T-helper 1 cell (primary cell): ENCODE measurements at places on chromosomes 7 and 10.

- DNase-seq, result no peak
These were observed 455 bp downstream of the CUL2 start for GRCh38 chr10:35089611-35090161.

DNA sequence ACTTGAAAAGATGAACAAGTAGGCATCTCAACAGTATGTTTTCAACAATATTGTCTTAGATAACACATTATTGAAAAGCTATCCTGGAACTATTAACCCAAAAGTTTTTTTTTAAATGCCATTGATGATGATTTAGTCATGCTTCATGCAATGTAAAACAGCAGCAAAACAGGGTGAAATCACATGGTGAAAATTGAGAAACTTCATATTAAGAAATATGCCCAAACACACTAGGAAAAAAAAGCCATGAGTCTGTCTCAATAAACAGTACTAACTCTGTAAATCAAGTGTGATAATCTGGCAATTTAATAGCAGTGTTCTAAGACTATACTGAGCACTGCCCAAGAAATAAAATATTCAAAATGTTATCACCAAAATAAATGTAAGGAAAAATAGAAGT lies 613.1 kb downstream of the KCNMA1 start:
- no peak for DNase-seq

DNA sequence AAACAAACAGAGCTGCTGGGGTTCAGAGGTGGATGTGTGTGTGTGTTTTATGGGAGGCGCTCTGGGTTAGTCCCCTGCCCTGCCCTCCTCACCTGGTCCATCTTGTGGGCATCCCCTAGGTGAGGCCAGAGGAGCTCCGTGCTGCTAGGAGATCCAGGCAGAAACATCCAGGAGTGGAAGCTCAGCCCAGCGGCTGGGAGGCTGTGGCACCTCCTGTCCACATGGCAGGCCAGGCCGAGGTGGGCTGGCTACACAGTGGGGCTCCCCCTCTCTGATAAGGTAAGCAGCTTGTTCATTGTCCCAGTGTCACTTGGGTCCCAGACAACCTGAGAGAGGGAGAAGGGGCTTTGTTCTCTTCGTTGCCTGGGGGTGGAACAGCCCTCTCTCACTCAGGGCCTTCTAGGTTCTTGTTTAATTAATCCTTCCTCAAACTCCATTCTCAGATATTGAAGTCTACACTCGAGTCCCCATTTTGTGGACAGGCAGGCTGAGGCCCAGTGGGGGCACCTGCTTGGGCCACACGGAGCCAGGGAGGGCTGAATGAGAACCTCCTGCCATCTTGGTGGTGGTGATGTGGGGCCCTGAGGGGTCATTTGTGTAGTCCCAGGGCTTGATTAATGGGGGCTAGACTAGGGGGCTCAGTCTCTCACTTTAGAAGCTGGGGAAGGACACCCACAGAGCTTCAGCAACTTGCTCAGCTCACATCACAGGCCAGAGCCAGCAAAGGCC lies 216.8 kb upstream of the GPR26 start:
- DNase-seq, result no peak

DNA sequence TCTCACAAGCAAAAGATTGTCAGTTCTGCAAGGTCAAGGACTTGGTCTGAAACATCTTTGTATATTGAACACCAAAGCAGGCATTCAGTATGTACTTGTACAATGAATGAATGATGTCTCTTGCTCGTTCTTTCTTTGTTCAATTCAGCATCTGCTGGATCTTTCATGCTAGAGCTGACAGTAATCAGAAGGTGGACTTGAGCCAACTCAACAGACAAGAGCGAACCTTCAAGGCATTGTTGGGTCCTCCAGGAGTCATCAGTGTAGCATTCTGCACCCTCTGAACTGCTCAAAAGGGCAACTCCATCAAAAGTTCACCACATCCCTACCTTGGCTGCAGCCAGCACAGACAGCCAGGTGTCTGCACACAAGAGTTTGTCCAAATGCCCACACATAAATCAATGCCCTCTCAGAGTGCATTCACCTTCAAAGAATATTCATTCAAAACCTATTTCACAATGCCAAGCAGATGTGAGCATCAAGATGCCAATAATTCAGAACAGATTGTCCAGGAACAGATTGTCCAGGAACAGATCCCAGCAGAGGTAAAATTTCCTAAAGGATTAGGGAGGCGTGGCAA lies 386.7 kb downstream of the CALN1 start:
- no peak for DNase-seq

GRCh38 chr7:38306171-38306570 lies 32.7 kb upstream of the TARP start:
- DNase-seq, result no peak

DNA sequence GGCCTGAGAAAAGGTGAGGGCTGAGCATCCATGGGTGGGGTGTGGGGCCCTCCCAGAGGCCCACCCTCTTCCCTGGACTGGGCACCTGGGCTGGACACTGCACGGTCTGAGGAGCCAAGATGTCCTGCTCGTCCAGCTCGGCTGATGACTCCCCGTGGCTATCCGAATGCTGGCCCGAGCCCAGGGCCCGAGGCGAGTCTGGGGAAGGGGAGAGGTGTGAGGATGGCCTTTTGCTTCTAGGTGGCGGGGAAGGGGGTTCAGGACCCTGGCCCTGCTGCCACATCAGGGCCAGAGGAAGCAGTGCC lies 7.1 kb downstream of the NACAD start:
- no peak for DNase-seq

DNA sequence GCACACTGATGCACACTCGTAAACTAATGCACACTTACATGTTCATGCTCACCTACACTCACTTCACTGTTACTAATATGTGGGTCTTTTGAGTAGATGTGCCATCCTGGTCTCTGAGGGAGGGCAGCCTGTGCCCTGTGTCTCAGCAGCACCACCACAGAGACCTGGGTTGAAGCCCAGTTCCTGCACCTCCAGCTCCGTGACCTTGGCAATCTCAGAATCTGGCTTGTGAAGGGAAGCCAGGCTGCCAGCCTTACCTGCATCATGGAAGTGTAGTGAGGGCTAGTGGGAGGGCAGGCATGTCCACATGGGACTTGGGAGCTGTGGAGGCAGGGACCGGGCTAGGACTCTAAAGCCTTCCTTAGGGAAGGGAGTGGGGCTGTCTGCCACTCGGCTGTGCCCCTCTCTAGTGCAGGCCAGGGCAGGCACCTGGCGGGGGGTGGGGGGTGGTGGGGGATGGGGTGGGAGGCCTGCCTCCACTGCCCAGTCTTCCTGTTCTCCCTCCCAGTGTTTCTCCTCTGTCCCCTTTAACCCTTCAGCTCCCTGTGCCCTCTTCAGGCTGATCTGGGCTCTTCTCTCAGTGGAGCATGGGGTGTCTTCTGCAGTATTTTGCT lies 8.1 kb downstream of the ADCY1 start:
- DNase-seq, result no peak

DNA sequence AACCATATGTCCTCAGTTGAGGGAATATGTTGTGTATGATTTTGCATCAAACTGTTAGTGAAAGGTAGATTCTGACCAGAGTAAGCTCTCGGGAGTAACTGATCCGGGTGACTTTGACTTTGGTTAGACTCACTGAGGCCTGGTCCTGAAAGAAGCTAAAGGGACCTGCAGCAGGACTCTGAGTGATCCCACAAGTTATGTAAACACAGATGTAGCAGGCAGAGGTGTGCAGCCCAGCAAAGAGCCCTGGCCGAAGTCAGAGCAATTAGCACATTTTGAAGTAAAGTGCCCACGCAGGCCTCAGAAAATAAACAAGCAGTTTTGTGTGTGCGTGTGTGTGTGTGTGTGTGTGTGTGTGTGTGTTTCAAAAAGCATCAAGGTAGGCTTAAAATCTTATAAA lies 245.6 kb upstream of the FERD3L start:
- DNase-seq, result no peak

GRCh38 chr7:85730012-85730411 lies 543.2 kb upstream of the SEMA3D start:
- DNase-seq, result no peak

DNA sequence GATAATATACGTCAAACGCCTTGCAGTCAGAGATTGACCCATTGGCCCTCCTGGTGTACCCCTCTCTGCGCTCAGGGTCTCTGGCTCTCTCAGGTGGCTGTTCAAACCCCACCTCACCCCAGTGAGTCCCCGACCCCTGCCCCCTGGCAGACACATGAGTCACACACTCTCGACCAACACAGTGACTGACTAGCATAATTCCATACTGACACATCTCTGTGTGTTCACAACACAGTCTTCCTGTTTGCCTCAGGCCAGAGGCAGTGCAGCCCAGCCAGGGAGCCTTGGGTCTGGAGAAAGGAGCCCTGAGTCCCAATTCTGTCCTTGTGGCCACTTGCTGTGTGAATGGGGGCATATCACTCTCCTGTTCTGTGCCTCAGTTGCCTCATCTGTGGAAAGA lies 40.1 kb downstream of the PALD1 start:
- DNase-seq, result no peak

DNA sequence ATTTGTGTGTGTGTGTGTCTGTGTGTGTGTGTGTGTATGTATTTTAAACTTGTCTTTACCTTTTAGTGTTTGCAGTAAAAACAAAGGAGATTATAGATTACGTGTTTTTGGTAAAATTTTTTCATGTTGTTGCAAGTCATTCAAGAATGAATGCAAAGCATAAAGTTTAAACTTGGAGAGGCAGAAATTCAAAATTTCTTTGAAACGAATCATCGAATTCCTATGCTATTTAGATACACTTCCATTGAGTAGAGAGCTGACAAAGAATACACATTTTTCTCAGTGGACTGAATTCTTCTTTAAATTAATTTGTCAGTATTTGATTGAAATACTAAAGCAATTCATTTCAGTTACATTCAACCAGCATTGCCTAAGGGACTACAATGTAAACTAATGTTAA lies 66.0 kb upstream of the HDAC9 start:
- no peak for DNase-seq

DNA sequence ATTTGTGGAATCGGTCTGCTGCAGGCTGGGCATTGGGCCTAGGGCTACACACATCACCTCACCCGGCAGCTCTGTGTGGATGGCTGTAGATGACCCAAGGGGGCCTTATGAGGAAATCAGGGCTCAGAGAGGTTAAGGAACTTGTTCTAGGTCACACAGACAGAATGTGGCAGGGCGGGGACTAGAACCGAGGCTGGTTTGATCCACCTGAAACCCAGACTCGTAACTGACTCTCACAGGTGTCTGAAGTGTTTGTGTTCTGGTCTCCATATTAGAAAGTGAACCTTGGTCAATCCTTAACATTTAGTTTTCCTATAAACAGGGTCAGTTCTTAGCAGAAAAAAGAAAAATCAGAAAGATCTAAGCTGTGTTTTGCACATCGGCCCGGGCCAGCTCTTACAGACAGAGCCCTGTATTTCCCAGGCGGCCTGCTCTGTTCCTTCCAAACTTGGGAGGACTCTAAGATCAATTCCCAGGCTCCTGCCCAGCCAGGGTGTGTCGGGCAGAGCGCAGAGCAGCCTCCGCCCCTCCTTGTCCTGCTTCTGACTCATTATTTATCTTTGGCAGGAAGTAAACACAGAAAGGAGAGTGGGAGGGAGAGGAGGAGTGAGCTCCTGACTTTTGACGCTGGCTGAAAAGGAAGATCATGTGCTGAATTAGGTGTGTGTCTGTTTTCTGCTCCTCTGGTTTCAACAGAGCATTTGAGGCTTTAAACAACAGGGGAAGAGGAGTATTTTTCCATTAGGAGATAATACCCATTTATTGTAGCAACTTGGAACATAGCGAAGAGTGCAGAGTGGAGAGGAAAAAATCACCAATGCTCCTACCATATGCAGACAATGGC lies 74.1 kb downstream of the TACC2 start:
- DNase-seq, result no peak

DNA sequence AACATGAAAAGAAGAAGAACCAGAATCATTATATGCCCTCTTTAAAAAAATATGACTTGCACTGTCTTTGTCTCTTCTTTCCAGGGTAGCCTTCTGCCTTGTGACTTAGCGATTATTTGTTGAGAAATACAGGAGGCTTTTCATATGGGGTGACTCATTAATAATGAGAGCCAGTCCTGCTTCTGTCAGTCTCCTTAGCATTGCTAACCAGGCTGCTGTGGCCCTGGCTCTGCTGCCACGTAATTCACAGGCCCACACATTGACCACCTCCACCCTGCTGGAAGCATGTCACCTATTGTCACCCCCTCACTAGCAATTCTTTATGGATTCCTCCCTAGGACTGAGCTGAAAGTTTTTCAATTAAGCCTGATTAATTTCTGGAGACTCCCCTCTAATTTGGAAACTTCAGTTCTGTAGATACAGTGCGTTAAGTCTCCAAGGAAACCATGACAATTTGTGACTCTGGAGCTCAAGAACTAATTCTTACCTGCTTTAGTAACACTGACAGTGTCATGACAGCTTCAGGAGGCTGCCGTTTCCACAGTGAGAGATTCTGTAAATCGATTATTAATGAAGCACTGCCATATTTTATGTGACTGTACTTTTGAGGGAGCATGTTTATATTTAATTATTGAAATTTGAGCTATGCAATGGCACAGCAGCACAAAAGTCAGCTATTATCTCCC lies 267.9 kb upstream of the SP8 start:
- DNase-seq, result no peak

- no peak for DNase-seq
These were observed 4.6 kb downstream of the UFSP1 start for GRCh38 chr7:100884736-100885439.

- no peak for DNase-seq
These were observed 49.7 kb downstream of the ADCY1 start for GRCh38 chr7:45623740-45624391.

- no peak for DNase-seq
These were observed 10.0 kb upstream of the CPA2 start for GRCh38 chr7:130256704-130257103.

- DNase-seq, result no peak
These were observed 218.3 kb downstream of the JAZF1 start for GRCh38 chr7:27962273-27962672.

- DNase-seq, result no peak
These were observed 68.3 kb upstream of the AMPH start for GRCh38 chr7:38699471-38699870.

DNA sequence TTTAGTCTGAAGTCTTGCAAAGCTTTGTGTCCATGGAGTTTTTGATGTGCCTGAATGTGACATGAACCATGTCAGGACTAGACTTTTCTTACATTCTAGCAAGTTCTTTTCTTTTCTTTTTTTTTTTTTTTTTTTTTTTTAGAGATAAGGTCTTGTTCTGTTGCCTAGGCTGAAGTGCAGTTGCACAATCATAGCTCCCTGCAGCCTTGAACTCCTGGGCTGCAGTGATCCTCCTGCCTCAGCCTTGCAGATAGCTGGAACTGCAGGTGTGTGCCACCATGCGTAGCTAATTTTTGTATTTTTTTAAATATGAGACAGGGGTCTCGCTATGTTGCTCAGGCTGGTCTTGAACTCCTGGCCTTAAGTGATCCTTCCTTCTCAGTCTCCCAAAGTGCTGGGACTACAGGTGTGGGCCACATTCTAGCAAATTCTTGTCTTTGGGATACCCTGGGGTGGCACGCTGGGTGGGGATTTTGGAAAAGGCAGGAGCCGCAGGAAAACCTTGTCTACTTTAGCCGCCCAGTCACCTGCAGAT lies 152.8 kb downstream of the SVIL start:
- DNase-seq, result no peak

DNA sequence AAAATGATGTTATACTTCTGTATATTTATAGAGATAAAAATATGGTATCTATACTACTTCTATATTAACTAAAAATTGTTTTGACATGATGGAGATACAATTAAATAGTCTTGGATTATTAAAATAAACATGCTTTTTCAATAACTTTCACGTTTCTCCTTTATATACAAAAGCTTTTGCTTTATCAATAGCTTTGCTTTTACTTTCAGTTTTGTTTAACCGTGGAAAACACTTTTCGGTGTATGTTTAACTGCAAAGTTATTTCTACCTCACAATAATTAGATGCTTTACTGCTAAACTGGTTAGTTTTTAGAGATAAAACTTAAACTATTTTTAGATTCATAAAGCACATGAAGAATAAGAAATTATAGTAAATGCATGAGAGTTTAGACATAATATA lies 432.1 kb upstream of the PCDH15 start:
- DNase-seq, result no peak
